Smooth muscle cell of the umbilical artery (primary cell): ENCODE measurements at places on chromosomes 4 and X. TPM values are rescaled to one million over a fixed set of nuclear protein-coding genes. Genes with fewer than 3 reads are reported as not detected.

The ZIC3 gene
- not detected in 2 replicates for total RNA-seq

The NHSL2 gene
- 1.5 and 10.1 TPM in 2 replicates for total RNA-seq

The SERPINA7 gene
- not detected in 2 replicates for total RNA-seq

The CXorf49 gene
- not detected in 2 replicates for total RNA-seq

The CRMP1 gene
- total RNA-seq = 0.30 and 5.5 TPM in 2 replicates

The FAM114A1 gene
- 437 and 526 TPM in 2 replicates for total RNA-seq

The SRP72 gene
- 77.5 and 138 TPM in 2 replicates for total RNA-seq

The GALNT7 gene
- total RNA-seq = 44.8 and 51.2 TPM in 2 replicates

The MEPE gene
- not detected in 2 replicates for total RNA-seq

The SASH3 gene
- not detected in 2 replicates for total RNA-seq

The TCEAL6 gene
- total RNA-seq = not detected in 2 replicates

The SPANXD gene
- not detected in 2 replicates for total RNA-seq

The TRIM75 gene
- total RNA-seq = not detected in 2 replicates

The LUZP4 gene
- not detected in 2 replicates for total RNA-seq
